ENCODE measurements at places on chromosomes 11 and 22.

GRCh38 chr11:11816511-11817314 lies 25.1 kb upstream of the USP47 start:
- no peak for DNase-seq

DNA sequence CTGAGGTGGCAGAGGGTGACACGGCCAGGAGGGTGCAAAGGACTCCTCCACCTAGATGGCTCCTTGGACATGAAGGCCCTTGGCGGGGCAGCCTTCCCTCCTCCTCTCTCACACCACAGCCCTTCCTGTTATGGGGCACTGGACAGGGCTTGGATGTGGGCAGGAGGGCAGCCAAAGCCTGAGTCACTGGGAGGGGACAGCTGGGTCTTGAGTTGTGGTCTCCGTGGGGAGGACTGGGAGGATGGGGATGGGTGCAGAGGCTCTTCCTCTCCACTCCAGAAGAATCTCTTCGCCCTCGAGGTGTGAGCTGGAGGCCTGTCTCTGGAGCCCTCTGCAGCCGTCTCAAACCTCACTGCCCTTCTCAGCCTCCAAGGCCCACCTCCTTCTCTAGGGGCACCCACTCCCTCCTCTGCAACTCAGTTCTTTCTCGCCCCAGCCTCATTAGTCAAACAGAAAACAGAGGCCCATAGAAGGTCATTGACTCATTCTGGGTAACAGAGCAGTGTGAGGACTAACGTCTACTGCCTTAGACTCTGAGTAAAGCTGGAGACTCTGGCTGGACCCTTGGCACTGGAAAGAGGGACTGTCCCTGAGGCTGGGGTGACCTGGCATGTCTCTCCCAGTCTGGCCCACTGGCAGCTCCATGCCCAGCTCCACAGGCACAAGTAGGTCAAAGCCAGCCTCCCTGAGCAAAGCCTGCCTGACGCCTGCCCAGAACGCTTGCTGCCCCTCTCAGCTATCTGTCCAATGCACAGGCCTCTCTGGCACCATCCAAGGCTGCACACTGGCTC lies 47.5 kb upstream of the CDON start:
- DNase-seq, result no peak

DNA sequence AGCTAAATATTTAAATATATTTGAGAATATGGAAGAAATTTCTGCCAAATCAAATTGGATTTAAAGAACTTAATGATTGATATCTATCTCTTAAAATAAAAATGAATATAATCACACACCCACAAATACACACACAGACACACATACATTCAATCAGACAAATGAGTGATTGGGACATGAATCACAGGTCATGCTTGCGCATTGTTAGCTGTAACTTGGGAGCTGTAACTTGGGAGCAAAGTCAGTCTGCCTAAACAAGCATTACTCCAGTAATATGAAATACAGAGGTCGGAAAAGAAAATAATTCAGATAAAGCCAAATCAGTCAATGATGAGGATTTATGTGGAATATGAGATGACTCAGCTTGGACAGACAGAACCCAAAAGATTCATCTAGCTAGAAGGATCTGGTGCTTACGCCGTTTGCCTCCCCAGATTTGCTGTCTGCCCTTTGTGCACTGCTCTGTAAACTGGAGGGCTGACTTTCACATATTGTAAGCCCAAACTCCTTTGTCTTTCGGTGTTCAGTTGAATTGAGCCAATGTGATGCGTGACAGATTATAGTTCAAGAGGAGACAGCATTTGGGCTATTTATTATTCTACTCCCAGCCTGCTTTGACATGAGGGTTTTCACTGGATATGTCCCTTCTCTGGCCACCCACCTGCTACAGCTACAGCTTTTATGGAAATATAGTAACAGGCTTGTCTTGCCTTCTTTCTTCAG lies 1.6 kb downstream of the OR56B1 start:
- no peak for DNase-seq

- no peak for DNase-seq
Observed at GRCh38 chr11:130847517-130847916, 68.8 kb downstream of the SNX19 start.

GRCh38 chr11:16195651-16196050 lies 160.7 kb downstream of the SOX6 start:
- no peak for DNase-seq

- DNase-seq, result no peak
Observed at GRCh38 chr11:57475191-57475590, 14.9 kb downstream of the RTN4RL2 start.

Data from common myeloid progenitor, CD34-positive (primary cell).